ENCODE measurements at places on chromosomes 16 and 17. TPM values are rescaled to one million over a fixed set of nuclear protein-coding genes. Genes with fewer than 3 reads are reported as not detected.

DNA sequence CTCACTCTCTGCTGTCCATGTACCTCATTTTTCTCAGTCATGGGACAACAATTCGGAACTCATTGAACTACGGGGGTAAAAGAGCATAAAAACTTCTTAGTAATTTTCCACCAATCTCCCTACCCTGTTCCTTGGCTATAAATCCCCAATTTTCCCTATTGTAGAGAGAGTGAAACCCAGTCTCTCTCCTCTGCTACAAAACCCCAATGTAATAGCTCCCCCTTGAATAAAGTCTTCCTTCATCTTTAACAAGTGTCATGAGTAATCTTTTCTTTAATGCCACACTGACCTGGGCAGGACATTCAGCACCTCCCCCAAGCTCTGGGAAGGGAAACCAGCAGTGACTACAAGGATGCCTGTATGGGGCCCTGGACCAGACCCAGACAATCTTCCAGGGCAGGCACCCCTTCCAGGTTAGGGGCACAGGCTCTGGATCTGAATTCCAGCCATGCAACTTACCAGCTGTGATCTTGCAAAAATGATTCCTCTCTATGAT is 10.2 kb upstream of the EIF1 start:
- no peak for DNase-seq

GRCh38 chr17:60534613-60535157 is 8.6 kb upstream of the APPBP2 start:
- no peak for DNase-seq

GRCh38 chr17:1170739-1171138 is 9.0 kb downstream of the ABR start:
- no peak for DNase-seq

GRCh38 chr17:949623-950303 is 29.8 kb downstream of the NXN start:
- DNase-seq, result no peak

DNA sequence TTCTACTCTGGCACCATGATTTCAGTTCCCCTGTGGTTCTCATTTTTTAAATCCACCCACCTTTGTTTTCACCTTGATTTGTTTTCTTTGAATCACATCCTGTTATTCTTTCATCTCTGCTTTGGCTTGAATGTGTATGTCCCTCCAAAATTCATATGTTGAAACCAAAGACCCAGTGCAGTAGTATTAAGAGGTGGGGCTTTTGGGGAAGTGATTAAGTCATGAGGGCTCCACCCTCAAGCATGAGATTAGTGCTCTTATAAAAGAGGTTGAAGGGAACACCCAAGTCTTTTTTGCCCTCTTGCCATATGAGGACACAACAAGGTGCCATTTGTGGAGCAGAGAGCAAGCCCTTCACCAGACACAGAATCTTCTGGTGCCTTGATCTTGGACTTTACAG is 382.3 kb downstream of the SLC39A11 start:
- DNase-seq, result no peak

GRCh38 chr16:49566432-49566831 is 192.8 kb downstream of the C16orf78 start:
- DNase-seq, result no peak

DNA sequence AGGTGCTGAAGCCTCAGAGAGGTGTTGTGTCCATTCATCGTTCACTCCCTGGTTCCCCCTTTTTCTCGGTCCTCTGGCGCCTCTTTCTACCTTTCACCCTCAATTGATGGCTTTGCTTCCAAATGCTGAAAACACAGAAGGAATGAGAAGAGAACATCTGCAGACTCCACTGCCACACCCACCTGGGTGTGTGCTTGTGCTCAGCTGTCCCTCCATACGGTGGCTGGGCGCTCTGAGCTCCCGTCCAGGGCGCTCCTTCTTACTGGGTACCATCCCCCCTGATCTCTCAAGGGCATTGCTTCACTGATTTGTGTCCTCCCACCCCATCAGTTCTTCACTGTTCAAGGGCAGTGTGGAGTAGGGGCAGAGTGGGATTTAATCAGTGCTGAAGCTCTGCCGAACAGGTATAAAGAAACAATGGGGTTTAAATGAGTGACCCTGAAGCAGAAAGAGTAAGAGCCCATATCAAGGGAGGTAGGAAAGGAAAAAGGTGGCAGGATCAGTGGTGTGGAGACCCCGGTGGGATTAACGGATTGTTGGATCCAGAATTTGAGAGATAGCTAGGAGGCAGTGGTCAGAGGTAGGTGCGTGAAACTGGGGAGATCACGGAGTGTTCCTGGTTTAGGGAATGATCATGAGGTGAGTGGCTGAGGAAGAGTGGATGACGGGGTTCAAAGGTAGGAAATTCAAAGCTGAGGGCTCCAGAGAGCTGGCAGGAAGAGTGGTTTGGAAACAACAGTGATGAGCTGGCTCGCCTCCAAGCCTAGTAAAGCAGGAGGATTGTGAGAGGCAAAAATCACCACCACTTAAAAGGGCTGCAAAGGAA is 40.8 kb downstream of the MRTFB start:
- DNase-seq, result no peak

The ZNF385C gene
- polyA plus RNA-seq, result not detected

The ZFPM1 gene
- 2.0 TPM for polyA plus RNA-seq

The NLRC5 gene
- polyA plus RNA-seq, result 9.3 TPM

The TBC1D28 gene
- not detected for polyA plus RNA-seq

All from muscle of arm (tissue), 14 donors.